Activated T-helper 1 cell treated with Interleukin-2 at 50 U/mL for 16 hours (primary cell): ENCODE measurements at places on chromosomes 7 and 10.

DNA sequence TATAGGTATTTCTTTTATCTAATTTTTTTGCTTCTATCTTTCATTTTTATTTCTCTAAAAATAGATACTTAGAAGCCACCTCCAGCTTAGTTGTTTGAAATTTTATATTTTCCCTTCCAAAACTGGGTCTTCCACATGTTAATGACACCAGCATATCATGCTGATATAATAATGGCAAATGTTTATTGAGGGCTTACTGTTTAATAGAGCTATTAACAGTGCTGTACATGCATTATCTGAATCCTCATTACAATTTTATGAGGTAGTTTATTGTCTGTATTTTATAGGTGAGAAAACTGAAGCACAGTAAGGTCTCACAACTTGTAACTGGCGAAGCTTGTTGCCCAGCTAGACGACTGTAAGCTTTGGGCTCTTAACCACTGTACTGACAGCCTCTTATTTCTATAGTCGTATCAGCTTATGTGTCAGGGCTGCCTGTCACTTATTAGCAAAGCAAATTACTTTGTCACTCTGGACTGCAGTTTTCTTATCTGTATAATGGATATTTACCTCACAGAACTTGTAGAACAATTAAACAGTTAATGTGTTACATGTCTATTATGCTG is 51.2 kb downstream of the ANKIB1 start:
- no peak for DNase-seq

GRCh38 chr7:24905996-24906770 is 73.8 kb downstream of the OSBPL3 start:
- no peak for DNase-seq

GRCh38 chr10:102791754-102792395 is 45.3 kb downstream of the CYP17A1 start:
- no peak for DNase-seq

DNA sequence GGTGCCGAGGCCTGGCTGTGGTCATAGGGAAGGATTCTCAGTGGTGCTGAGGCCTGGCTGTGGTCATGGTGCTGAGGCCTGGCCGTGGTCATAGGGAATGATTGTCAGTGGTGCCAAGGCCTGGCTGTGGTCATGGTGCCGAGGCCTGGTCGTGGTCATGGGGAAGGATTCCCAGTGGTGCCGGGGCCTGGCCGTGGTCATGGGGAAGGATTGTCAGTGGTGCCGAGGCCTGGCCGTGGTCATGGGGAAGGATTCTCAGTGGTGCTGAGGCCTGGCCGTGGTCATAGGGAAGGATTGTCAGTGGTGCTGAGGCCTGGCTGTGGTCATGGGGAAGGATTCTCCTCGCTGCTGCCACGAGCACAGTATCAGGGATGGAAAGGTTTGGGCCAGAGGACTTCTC is 327.3 kb downstream of the ADARB2 start:
- no peak for DNase-seq

DNA sequence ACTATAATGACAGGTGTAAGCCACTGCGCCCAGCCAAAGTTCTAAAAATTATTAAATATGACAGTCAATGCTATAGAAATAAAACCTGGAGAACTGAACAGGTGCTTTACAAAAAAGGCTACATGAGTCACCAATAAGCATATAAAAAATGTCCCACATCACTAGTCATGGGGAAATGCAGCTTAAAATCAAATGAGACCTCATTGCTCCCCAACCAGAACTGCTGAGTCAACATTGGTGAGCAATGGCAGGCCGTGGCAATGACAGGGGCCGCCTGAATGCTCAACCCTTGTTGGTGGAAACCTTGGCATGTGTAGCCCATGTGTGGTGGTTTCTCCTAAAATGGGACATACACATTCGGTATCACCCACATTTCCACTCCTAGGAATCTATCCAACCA is 352.3 kb upstream of the KLF6 start:
- no peak for DNase-seq

- DNase-seq, result no peak
These were observed 22.9 kb downstream of the IKZF1 start for GRCh38 chr7:50327443-50327842.

DNA sequence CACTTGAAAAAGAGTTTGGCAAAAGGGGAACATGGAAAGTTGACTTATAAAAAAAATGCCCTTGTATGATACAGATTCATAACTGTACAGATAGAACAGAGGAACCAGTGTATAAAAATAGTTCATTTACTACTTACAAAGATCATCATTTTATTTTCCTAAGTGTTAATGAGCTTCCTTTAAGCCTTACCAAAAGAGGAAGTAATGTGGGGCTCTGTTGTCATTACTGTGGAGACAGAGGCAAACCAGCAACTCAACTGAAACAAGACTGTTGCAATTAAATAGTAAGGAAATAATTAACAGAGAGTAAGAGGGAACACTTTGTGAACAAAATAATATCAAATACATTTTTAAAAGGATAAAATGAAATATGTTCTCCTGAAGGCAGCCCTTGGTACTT is 526.2 kb upstream of the ADARB2 start:
- DNase-seq, result no peak

GRCh38 chr7:27213433-27214238 is 13.7 kb upstream of the HOXA13 start:
- no peak for DNase-seq

DNA sequence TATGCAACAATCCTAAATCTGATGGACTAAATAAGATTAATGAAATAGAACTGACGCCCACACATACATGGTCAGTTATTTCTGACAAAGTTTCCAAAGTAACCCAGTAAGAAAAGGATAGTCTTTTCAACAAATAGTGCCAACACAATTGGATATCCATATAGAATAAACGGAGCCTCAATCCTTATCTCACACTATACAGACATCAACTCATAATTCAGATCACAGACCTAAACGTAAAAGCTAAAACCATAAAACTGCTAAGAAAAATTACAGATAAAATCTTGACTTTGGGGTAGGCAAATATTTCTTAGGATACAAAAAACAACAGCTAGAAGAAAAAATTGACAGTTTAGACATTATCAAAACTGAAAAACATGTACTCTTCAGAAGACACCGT is 8.5 kb downstream of the CACUL1 start:
- no peak for DNase-seq

DNA sequence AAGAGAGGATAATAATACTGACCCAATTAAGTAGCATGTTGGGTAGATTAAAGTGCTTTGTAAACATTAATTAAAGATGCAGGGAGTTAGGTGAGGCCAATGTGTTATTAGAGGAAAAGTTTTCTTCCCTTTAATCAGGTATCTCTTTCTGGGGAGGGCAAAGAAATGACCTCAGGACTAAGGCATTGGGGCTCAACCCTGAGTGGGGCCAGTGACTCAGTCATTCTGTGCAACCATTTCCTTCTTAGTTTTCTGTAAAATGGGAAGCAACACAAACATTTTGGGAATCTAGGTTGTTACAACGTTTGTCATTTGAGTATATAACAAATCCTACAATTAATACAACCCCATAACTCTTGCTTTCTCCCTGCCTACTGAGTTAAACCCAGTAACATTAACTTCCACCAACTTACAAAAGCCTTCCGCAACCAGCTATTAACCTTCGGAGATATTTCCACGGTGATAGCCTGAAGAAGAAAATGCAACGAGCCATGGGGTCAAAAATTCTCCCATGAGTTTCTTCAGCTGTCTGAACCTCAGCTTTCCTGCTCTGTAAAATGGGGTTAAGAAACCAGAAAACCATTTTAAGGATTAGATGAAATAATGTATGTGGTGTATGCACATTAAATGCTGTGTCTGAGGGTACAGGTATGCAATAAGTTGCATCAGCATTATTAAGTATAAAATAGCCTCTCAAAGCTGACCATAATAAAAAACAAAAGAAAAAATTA is 965 bp upstream of the PROSER2 start:
- DNase-seq, result no peak

- DNase-seq, result no peak
These were observed 860 bp downstream of the SEC31B start for GRCh38 chr10:100518761-100519241.

- no peak for DNase-seq
These were observed 39.5 kb downstream of the ESYT2 start for GRCh38 chr7:158789842-158790241.

GRCh38 chr10:89702121-89702480 is 711 bp downstream of the KIF20B start:
- DNase-seq, result peak; percentile 0

DNA sequence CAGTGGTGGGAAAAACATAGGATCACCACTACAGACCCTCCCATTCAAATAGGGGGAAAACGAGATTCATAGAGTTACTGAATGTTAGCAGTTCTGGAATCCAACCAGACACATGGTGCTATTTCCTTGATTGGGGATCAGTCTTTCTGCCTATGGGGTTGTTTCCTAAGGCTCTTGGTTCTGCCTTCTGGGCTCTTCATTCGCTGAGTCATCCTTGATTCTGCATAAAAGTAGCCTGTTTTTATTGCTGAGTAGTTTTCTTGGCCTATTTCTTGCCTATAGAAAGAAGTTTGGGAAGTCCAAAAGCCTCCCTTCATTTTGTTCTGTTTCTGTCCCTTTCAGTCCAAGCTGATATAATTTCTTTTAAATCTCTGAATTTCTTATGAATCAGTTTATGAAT is 99.3 kb upstream of the OIT3 start:
- no peak for DNase-seq

DNA sequence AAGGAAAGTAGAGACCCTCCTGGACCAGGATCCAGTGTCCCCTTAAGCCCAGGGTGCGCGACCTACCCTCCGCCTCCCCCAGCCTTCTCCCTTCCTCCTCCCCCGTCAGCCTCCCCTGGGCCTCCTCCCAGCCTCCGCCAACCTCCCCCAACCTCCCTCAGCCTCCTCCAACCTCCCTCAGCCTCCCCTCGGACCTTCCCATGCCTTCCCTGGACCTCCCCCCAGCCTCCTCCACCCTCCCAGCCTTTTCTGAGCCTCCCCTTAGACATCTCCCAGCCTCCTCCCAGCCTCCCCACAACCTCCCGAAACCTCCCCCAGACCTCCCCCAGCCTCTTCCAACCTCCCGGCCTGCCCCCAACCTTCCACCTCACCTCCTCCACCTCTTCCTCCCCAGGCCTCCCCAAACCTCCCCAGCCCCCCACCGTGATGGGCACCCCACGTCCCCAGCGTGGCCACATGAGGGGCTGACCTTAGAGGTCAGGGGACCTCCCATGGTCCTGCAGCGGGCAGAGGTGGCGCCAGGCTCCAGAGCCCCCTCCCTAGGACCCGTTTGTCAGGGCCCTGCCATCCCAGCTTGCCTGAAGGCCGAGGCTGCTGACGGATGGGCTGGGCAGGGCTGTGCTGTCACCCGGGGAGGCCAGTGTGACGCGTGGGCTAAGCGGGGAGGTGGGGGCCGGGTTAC is 18.8 kb downstream of the FAM20C start:
- no peak for DNase-seq

GRCh38 chr10:81873932-81874816 is 820 bp upstream of the NRG3 start:
- no peak for DNase-seq
